ENCODE measurements at places on chromosomes 5 and 9.

GRCh38 chr9:134752471-134753168 lies 111.0 kb downstream of the COL5A1 start:
- no peak for DNase-seq

- DNase-seq: no peak
These were observed 143.3 kb downstream of the SEC61B start for GRCh38 chr9:99365233-99365980.

GRCh38 chr5:114686356-114686755 lies 324.5 kb downstream of the KCNN2 start:
- DNase-seq: no peak

DNA sequence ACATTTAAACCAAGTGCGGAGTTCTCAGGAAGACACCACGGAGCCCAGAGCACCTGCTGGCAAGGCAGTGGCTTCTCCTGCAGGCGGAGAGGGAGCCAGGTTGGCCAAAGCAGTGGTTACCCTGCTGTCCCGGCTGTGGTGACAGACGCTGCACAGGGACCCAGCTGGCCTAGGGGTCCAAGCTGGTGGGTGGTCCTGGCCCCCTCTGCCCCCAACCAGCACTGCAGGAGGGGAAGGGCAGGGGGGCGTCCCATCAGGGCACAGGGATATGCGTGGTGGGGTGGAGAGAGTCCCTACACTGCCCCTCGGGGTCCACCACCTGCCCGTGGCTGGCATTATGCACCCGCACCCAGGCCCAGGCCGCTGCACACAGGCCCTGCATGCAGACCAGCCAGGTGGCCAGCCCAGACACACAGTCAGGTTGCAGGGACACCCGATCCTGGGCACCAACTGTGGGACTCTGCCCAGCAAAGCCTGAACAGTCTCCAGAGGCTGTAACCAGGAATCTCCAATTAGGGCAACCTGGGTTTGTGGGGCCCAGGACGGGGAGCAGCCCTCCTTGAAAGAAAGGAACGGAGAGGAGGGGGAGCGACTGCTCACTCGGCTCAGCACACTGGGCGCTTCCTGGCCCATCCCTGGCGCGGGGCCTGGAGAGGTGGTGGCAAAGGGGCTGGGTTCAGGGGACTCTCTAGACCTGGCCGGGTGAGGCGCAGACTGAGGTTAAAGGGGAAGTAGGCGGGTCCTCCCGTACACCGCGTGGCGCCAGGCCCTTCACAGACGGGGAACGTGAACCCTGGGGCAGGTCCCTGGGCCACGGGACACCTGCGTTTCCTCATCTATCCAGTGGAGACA lies 46.3 kb downstream of the NACC2 start:
- DNase-seq: no peak

- no peak for DNase-seq
These were observed 435.9 kb upstream of the TLE4 start for GRCh38 chr9:79135681-79136415.

- DNase-seq: no peak
These were observed 27.7 kb downstream of the LHX6 start for GRCh38 chr9:122200960-122201595.

GRCh38 chr9:115694014-115694413 lies 459.6 kb upstream of the PAPPA start:
- no peak for DNase-seq

DNA sequence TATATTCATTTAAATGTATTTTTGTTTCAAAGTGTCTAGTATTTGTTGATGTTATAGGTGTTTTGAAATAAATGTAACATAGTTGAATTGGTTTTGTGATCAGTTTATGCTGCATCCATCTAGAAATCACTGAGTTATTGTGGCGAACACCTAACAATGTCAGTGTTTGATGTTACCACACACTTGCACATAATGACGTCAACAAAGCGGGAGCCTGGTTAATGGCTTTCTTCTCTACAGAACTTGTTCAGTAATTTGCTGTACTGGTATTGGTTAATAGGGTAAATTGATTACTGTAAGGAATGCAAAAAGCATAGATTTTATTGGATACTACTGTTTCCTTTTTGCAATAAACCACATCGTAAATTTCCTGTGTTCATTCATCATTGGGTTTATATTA lies 133.0 kb downstream of the ATG10 start:
- no peak for DNase-seq

GRCh38 chr5:62315376-62316175 lies 9.6 kb downstream of the KIF2A start:
- DNase-seq: no peak

- DNase-seq: no peak
These were observed 72.6 kb upstream of the ENTREP1 start for GRCh38 chr9:69252436-69252835.

DNA sequence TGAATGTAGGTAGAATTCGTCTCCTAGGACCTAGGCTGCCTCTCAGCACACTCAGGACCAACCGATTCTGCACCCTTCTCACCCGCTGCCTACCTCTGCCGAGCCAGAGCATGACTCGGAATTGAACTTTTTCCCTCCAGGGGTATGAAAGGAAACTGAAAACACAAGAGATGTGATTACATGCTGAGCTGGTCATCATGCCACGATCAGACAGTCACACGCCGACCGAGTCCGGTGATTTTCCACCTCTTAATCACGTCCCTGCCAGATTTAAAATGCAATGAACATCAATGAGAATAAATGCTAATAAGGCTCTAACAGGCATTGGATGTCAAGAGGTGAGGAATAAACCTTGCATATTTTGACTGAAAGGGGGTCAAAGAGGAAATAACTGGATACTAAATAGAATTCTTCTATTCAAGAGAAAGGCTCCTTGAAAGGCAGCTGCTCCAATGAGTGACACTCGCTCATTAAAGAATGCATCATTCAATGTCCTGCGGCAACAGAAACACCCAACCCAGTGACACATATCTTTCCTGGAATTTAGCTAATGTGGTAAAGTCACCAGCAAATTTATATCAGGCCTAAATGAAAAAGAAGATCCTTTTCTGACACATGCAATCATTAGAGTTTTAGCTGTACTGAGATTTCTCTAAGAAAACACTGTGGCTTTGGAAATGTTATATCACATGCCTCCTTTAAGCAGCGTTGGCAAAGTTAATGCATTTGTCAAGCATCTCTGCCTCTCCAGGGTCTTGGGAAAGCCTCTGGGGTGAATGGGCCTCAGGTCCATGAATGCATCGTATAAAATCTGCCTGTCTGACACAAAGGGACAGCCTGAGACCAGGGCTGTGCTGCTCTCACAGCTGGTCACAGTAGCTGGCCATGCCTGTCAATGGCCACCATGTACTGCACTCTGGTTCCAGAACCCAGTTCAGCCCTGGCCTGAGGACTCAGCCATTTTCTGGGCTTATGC lies 128.7 kb downstream of the SPOCK1 start:
- DNase-seq: no peak

DNA sequence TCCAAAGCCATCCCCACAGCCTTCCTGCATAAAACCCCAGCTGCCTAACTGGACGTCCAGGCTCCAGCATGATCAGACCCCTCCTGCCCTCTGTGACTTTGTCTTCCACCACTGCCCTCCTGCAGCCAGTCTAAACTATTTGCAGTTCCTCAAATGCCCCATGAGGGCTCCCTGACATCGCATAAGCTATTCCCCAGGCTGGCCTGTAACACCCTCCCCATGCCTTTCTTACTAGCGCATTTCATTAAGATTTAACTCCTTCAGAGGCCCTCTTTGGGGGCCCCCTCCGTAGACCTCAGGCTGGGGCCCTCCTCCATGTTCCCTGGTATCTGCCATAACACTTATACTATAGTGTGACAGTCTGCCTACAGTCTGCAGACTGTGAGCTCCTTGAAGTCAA lies 15.5 kb upstream of the SMIM23 start:
- DNase-seq: no peak

- DNase-seq: no peak
These were observed 97.2 kb downstream of the TRIO start for GRCh38 chr5:14240359-14240758.

DNA sequence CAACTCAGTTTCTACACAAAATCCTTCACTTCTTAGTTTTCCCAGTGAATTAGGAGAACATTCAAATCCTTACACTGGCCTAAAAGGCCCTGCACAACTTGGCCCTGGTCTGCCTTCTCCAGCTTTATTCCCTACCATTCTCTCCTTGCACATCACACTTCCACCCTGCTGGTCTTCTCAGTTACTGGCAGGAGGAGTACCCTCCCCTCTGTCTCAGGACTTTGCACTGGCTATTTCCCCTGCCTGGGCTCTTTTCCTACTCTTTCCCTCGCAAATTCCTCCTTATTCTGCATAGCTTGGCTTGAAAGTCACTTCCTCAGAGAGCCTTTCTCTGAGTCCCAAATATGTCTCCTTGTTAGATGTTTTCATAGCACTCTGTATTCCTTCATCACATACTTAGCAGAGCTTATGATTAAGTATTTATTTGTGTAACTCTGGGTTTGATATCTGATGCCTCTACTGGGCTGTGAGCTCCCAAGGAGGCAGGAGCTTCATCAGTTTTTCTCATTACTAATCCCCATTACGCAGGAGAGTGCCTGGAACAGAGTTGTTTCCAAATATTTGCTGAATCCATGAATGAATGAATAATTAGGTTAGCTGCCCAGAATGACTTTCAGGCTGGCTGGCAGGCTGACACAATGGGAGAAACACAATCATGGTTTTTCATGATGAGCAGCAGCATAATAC lies 159.8 kb upstream of the KLF9 start:
- DNase-seq: no peak

GRCh38 chr5:30387974-30388632 lies 805.4 kb upstream of the CDH6 start:
- DNase-seq: no peak

GRCh38 chr5:149177911-149178565 lies 36.7 kb downstream of the ABLIM3 start:
- DNase-seq: no peak

DNA sequence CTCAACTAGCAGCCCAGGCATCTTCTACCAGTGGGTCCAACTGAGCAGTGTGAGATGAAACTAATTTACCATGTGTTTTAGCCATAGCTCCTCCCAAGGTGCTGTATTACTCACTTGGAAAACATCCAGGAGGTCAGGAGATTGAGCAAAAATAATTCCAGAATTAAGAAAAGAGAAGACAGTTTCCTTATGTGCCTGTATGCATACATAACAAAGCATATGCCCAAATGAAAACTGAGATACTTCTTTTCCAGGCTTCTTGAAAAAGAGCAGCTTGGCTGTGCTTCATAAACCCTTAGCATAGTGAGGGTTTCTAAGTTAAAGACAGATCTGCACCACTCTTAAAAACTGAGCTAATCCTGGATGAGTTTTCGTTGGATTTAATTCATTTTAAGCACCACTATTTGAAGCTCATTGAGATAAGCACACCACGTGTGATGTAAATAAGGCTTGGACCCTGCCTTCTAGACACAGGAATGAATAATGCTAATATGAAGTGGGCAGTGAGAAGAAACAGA lies 119.4 kb downstream of the ADAMTS12 start:
- no peak for DNase-seq

GRCh38 chr9:91282292-91282691 lies 79.4 kb downstream of the AUH start:
- no peak for DNase-seq

All from T-helper 1 cell (primary cell).